Upper lobe of left lung (tissue), 6 donors: ENCODE measurements at places on chromosomes 6 and 20.

GRCh38 chr6:92648364-92649086 is 770.8 kb downstream of the EPHA7 start:
- DNase-seq = no peak

DNA sequence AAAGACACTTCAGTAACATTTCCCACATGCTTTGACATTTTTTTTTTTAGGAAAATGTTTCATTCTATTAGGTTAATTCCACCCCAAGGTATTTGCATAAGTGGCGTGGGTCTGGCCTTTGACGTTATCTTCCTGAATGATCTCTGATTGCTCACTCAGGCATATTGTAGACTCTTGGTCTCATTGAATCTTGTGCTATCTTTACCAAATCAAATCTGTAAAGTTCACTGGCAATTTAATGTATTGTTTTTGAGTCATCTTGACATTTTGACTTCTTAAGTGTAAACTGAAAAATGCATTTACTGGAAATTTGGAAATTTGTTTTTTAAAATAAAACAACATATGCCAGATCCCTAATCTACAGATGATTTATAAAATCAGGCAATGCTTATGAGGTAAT is 16.0 kb upstream of the VIP start:
- DNase-seq = no peak

GRCh38 chr6:112204350-112204706 is 50.0 kb downstream of the LAMA4 start:
- DNase-seq = no peak

- no peak for DNase-seq
These were observed 1.8 kb downstream of the WRNIP1 start for GRCh38 chr6:2766767-2767656.

DNA sequence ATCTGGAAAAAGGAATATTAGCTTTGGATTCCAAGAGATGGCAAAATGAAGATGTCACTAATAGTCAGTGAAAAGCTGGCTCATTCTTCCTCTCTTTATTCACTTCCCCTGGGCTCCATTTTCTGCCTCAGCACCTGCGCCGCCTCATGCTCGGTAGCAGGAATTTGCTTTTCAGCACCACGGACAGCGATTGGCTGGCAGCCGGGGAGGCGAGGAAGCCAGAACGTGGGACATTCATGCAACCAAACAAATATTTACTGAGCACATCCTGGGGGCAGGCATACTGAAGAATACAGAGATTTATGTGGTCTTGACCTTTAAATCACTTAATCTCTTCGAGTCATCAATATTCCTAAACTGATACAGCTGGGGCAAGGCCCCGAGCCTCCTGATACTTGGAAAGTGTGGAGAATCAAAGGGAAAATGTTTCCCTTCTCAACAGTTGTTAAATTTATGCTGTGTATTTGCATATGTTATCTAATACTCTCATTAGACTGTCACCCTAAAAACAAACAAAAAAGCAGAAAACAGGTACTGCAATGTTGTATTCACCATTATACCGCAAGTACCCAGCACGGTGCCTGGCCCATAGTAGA is 12.1 kb upstream of the PDYN start:
- peak; percentile 64 for DNase-seq

- DNase-seq = no peak
These were observed 147.0 kb downstream of the IPCEF1 start for GRCh38 chr6:154209555-154209954.

DNA sequence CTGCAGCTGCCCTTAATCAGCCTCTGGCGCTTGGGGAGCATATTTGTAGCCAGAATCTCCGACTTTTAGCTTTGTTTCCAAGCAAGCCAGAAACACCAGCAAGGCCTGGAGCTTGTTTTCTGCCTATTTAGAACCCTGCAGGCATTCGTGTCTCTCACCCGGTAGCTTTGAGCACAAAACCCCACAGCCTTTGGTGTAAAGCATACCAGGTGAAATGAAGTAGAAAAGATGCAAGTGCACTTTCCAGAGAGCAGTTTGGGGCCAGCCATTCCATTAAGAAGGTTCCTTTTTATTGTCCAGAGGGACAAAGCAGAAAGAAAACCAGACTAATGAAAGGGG is 736 bp downstream of the FAM217B start:
- DNase-seq = no peak

- DNase-seq = no peak
These were observed 196.7 kb upstream of the CDH4 start for GRCh38 chr20:61055180-61056010.

GRCh38 chr6:17281100-17281496 is at the start of gene RBM24:
Gene RBM24 (plus strand): TSS chr6:17281361. CDS start chr6:17281582, 221 bp downstream.
- DNase-seq = peak; percentile 39
